Activated naive CD4-positive, alpha-beta T cell treated with anti-CD3 and anti-CD28 coated beads, Interleukin-2, amount 10 ng/mL, durations not matched to agents 7 days and 5 days (primary cell): ENCODE measurements at places on chromosomes 3 and 15.

GRCh38 chr15:32956006-32956405 is 238.2 kb downstream of the GREM1 start:
- H3K4me1 ChIP-seq: no peaks in the 10 kb centered on the region
- H3K27ac ChIP-seq: no peak overlapping the region
- H3K27me3 ChIP-seq: peaks cover 4% of the 10 kb centered on the region
- no peaks in the 10 kb centered on the region for H3K36me3 ChIP-seq

DNA sequence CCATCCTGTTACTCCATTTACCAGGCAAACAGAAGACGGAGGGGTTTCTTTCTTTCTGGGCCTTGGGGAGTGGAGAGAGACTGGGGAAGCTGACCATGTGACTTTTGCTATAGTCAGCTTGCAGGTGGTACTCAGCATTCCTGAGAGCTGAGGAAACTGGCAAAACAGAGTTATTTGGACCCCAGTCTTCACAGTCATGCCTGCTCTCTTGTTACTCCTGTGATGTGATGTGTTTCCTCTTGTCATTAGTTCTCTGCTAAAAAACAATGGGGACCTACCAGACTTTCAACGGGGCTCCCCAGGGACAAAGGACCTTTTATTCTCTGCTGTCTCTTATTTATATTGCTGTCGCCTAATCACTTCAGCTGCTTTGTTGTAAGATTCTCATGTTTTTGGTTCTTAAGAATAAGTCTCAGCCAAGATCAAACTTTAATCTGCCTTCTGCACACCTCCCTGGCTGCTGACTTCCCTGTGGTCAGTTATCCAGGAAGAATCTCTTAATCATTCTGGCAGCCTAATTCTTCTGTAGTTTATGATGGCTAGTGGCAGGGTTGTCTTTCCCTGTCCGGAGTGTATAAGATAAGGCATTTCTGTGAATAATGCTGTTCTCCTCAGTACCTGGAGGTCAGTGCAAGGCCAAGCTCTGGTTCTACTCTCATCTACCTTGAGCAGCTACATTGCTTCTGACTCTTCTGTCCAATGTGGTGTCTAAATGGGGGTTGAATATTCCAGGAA is 8.8 kb downstream of the STARD9 start:
- H3K27ac ChIP-seq: no peak overlapping the region
- peaks cover 31% of the 10 kb centered on the region for H3K4me1 ChIP-seq
- peaks cover 9% of the 10 kb centered on the region for H3K36me3 ChIP-seq
- peaks cover 28% of the 10 kb centered on the region for H3K27me3 ChIP-seq
- DNase-seq: no peak
- H3K4me3 ChIP-seq: no peak overlapping the region

- peaks cover 4% of the 10 kb centered on the region for H3K27me3 ChIP-seq
- H3K36me3 ChIP-seq: no peaks in the 10 kb centered on the region
- DNase-seq: no peak
- H3K27ac ChIP-seq: no peak overlapping the region
Observed at GRCh38 chr3:38755130-38755529, 60.9 kb downstream of the SCN10A start.

DNA sequence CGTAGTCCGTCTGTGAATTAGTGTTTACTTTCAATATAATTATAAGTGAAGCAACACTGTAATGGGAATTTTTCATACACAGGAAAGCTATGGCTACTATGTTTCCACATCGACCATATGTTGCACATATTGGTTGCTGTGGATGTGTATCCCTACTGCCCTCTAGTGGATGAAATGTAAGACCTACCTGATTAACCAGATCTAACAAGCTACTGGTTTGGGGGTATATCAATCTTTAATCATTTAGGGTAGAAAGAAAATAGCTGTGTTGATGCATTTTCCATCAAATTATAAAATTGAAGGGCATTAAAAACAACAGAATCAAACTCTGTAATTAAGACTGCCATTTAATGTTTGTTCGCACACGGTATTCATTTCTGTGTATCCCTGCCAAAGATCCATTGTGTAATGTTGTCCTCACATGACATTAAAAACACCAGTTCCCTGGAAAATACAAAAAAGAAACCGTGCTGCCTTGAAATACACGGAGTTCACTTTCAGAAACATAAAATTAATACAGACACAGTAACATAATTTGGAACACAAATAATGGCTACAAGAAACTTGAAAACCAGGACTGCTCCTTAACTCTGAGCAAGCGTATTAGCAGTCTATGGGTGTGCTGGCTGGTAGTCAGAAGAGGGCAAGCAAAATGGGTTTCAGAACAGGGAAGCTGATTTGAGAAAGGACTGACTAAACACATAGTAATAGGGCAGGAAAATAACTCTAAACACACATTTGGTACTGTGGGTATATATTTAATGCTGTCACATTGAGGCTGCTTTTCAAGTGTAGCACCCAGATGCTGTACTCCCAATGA is 125.1 kb downstream of the TIGIT start:
- no peak overlapping the region for H3K4me3 ChIP-seq
- peaks cover 2% of the 10 kb centered on the region for H3K4me1 ChIP-seq
- no peak for DNase-seq
- H3K27ac ChIP-seq: no peak overlapping the region
- H3K36me3 ChIP-seq: no peaks in the 10 kb centered on the region
- H3K27me3 ChIP-seq: no peaks in the 10 kb centered on the region

- peaks cover 10% of the 10 kb centered on the region for H3K27me3 ChIP-seq
- no peak overlapping the region for H3K4me3 ChIP-seq
- no peak overlapping the region for H3K27ac ChIP-seq
- no peak for DNase-seq
- no peaks in the 10 kb centered on the region for H3K36me3 ChIP-seq
Observed at GRCh38 chr3:34067536-34068051, 269.2 kb downstream of the PDCD6IP start.

- no peak overlapping the region for H3K4me3 ChIP-seq
- H3K27ac ChIP-seq: no peak overlapping the region
- no peaks in the 10 kb centered on the region for H3K27me3 ChIP-seq
- no peaks in the 10 kb centered on the region for H3K36me3 ChIP-seq
- no peak for DNase-seq
Observed at GRCh38 chr3:28590860-28591259, 242.2 kb upstream of the AZI2 start.

- peaks cover 16% of the 10 kb centered on the region for H3K4me1 ChIP-seq
- peaks cover 3% of the 10 kb centered on the region for H3K36me3 ChIP-seq
- H3K27ac ChIP-seq: no peak overlapping the region
- no peak overlapping the region for H3K4me3 ChIP-seq
- H3K27me3 ChIP-seq: peaks cover 4% of the 10 kb centered on the region
Observed at GRCh38 chr3:15630646-15631350, 29.3 kb downstream of the BTD start.
